ENCODE measurements at places on chromosomes 5 and 9. TPM values are rescaled to one million over a fixed set of nuclear protein-coding genes. Genes with fewer than 3 reads are reported as not detected.

Gene IFNA1
- not detected for total RNA-seq

Gene RORB
- 0.21 TPM for total RNA-seq

Gene IFNE
- total RNA-seq: not detected

Gene TMEM171
- not detected for total RNA-seq

Gene NUTM2F
- total RNA-seq: not detected

Gene EQTN
- total RNA-seq: not detected

GRCh38 chr5:4942831-4943178 lies 197.3 kb upstream of the ADAMTS16 start:
- no peaks in the 10 kb centered on the region for H3K4me1 ChIP-seq
- H3K27ac ChIP-seq: no peak overlapping the region
- no peaks in the 10 kb centered on the region for H3K36me3 ChIP-seq
- H3K4me3 ChIP-seq: no peak overlapping the region
- no peaks in the 10 kb centered on the region for H3K27me3 ChIP-seq

GRCh38 chr9:72203205-72203803 lies 54.1 kb downstream of the GDA start:
- no peak for DNase-seq
- H3K27ac ChIP-seq: no peak overlapping the region
- H3K27me3 ChIP-seq: no peaks in the 10 kb centered on the region
- H3K4me1 ChIP-seq: no peaks in the 10 kb centered on the region
- H3K36me3 ChIP-seq: no peaks in the 10 kb centered on the region
- H3K4me3 ChIP-seq: no peak overlapping the region

DNA sequence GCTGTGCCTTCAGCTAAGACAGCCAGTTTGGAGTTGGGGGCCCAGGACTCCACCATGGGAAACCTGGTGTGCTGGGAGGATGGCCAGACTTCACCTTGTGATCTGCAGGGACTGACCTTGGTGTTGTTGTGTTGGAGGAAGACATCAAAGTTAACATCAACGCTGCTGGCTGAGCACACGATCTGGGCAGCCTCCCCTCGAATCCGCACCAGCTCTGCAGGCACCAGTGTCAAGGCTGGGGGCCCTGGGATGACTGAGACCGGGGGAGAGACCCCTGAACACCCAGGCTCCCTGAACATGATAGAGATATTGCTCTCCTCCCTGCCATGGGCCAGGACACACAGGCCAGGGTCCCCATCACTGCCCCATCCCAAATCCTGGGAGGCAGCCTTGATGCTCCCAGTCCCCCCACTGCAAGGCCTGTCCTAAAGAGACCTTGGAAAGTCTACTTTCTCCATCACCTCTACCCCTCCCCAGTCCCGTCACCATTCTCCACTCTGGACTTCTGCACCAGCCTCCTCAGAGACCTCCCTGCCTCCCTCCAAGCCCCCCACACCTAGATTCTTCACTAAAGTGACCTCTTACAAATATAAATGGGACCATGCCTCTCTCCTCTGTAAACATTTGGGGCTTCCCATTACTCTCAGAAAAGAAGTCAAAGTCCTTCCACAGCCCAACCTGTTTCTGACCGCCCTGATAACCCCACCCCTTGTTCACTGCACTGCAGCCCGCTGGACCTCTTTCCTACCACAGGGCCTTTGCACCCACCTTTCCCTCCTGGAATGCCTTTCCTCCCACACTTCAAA lies 8.2 kb downstream of the CSF1R start:
- no peaks in the 10 kb centered on the region for H3K4me1 ChIP-seq
- no peaks in the 10 kb centered on the region for H3K36me3 ChIP-seq
- peak; percentile 45 for DNase-seq
- H3K27ac ChIP-seq: no peak overlapping the region
- H3K27me3 ChIP-seq: no peaks in the 10 kb centered on the region

DNA sequence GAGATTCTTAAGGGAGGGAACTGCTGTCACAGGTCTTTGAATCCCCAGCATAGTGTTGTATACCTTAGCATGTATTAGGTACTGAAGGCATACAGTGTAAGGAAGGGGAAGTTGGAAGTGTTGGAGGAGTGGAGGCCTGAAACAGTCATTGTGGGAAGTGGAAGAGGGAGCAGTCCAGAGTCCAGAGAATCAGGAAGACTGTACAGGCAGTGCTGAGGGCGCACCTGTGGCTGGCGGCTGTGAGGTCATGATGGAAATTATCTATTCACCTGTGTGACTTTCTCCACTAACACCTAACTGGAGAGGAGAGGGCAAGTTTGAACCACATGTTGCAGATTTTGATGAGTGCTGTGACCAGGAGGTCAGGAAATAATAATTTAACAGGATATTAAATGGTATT lies 119.7 kb upstream of the NIPBL start:
- H3K4me1 ChIP-seq: no peaks in the 10 kb centered on the region
- H3K4me3 ChIP-seq: no peak overlapping the region
- no peaks in the 10 kb centered on the region for H3K36me3 ChIP-seq
- no peaks in the 10 kb centered on the region for H3K27me3 ChIP-seq
- no peak for DNase-seq

GRCh38 chr5:65034813-65035209 lies 266.1 kb downstream of the CWC27 start:
- H3K27me3 ChIP-seq: no peaks in the 10 kb centered on the region
- no peaks in the 10 kb centered on the region for H3K36me3 ChIP-seq
- H3K27ac ChIP-seq: peak overlapping the region; percentile 97
- DNase-seq: no peak
- H3K4me3 ChIP-seq: peak overlapping the region; percentile 53

DNA sequence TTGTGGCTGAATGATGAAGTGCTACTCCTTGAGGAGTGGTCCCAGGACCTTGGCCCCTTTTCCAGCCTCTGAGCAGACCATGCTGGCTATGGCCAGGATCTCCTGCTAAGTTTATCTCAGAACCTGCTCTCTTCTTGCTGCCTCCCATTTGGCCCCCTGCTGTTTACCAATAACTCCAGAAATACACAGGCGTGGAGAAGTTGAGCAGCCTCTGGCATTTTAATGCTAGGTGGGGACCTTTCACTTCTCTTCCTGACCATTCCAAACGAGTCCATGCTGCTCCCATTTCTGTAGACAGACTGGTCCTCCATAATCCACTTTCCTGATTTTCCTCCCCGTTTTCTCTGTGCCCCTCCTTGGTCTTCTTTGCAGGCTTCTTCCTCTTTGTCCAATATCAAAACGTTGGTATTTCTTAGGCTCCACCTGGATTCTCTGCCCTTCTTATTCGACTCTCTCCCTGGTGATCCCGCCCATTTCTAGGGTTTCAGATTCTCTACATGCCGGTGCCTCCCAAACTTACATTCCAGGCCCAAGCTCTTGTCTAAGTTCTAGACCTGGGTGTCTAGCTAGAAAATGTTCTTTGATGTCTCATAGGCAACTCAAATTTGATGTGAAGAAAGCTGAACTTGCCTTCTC lies 33.4 kb upstream of the TNFAIP8 start:
- peak overlapping the region; percentile 82 for H3K27ac ChIP-seq
- DNase-seq: no peak
- no peaks in the 10 kb centered on the region for H3K27me3 ChIP-seq

GRCh38 chr5:153829510-153830065 lies 209.1 kb downstream of the FAM114A2 start:
- no peaks in the 10 kb centered on the region for H3K27me3 ChIP-seq
- no peaks in the 10 kb centered on the region for H3K4me1 ChIP-seq
- H3K36me3 ChIP-seq: no peaks in the 10 kb centered on the region
- no peak overlapping the region for H3K4me3 ChIP-seq

- H3K4me3 ChIP-seq: no peak overlapping the region
- H3K27me3 ChIP-seq: no peaks in the 10 kb centered on the region
- H3K27ac ChIP-seq: no peak overlapping the region
- DNase-seq: no peak
- no peaks in the 10 kb centered on the region for H3K4me1 ChIP-seq
- no peaks in the 10 kb centered on the region for H3K36me3 ChIP-seq
Measured at GRCh38 chr5:89028595-89029285, 145.8 kb upstream of the MEF2C start.

GRCh38 chr9:84379740-84380139 lies 39.2 kb upstream of the SLC28A3 start:
- no peak overlapping the region for H3K4me3 ChIP-seq
- DNase-seq: no peak
- H3K27ac ChIP-seq: no peak overlapping the region
- no peaks in the 10 kb centered on the region for H3K36me3 ChIP-seq
- H3K4me1 ChIP-seq: no peaks in the 10 kb centered on the region

DNA sequence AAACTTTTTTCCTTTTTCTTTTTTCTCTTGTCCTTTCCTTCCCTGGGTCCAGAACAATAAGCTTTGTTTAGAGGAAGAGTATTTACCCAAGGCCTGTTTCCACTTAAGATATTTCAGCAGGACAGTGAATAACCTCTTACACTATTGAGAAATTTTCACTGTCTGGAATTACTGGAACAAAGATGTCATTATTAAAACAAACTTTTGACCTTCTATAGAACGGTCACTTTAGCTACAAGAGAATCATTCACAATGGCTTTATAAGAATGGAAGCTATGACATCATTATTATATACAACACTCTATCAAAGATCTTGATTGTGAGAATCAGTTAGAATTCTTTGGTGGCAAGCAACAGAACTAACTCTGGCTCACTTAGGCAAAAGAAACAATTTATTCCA lies 22.0 kb upstream of the ARHGAP26 start:
- H3K36me3 ChIP-seq: no peaks in the 10 kb centered on the region
- H3K27ac ChIP-seq: no peak overlapping the region
- no peak overlapping the region for H3K4me3 ChIP-seq
- DNase-seq: no peak
- H3K27me3 ChIP-seq: no peaks in the 10 kb centered on the region
